Activated T-cell treated with anti-CD3 and anti-CD28 coated beads, Interleukin-2, amount 50 U/mL, for 1 hour (primary cell): ENCODE measurements at places on chromosomes 3 and 15.

DNA sequence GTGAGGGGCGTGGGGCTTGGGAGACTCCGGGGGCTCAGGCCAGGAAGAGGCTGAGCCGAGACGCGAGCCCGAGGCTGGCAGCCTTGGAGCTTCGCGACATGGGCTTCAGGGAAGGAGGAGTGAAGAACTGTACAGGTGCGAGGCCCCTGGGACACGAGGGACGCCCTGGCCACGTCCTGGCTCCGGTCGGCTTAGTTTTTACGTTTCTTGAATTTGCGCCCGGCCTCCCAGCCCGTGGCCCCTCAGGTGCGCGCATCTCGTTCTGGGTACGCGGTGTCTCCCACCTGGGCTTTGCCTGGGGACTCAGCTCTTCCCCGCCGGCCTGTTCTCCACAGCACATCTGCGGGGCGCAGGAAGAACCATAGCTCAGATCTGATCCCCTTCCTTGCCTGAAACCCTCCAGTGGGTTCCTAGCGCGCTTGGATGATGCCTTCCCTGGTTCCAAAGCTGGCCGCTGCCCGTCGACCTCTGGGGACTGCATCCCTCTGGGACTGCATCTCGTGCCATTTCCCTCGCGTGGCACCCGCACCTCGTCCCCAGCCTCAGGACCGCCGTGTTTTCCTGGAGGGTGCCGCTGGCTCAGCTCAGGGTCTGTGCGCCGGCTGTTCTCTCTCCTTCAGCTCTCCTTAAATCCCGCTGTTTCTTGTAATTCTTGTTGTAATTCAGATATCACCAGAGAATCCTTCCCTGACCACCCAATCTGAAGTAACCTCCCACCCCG, 614 bp downstream of the CHCHD6 start:
- DNase-seq: no peak

DNA sequence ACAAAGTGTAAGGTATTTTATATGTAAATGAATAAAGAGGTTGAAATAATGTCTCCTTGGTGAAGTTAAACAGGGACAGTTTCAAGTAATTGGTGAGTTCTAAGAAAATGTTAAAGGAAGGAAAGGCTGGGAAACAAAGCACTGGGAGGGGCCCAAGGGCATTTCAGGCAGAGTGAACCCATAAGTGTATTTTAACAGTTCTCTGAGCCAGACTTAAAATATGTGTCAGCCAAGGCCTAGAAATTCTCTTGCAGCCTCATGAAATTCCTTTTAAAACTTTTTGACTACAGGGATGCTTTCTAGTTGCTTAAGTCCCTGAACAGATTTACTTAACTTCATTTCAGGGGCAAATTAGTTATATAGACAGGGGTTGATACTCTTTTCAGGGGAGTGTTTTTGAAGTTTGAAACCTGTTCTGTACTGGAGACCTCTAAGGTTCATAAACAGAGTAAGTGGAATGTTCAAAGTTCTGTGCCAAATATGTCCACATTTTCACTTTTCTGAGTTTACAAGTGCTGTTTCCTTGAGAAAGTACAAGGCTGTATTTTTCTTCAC, 77.6 kb downstream of the GALK2 start:
- DNase-seq: no peak

DNA sequence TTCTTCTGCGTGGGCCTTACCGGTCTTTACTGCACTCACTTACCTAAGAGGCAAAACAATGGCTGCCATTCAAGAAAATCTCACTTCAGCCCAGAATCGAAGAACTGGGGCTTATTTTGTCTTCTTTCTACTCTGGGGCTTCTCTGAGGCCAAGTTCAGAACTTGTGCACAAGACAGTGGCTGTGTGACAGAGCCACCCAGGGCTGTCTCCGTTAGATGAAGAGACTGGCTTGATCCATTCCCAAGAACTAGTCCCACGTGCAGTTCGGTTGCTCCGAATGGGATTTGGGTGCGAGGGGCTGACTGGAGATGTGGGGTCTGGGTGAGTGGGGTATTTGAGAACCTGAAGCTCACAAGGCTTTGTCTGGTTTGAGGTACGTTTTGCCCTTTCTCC, 795 bp upstream of the TCF12 start:
- no peak for DNase-seq

GRCh38 chr3:186806089-186807055, at the start of gene RFC4:
Gene RFC4, minus strand, starts transcription at chr3:186806482. Its CDS starts 1,769 bp downstream, at chr3:186804713.
- DNase-seq: peak; percentile 87

DNA sequence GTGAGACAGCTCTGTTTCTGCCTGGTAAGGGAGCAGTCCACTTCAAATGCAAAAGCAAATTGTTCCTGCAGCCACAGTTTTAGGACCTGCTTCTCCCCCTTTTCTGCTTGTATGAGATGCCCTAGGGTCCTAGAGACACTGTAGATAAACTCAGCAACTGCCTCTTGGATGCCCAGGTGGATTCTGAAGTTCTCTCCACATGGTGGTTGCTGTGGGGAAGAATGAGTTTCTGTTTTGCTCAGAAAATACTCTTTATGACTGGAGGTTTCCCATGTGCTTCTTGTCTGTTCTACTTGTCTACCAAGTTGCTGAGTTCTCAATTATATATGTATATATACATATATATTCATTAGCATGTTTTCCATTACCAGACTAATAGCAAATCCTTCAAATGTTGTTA, 5.6 kb upstream of the ZNF80 start:
- DNase-seq: no peak

- DNase-seq: no peak
Observed at GRCh38 chr15:89379818-89380217, 45.2 kb upstream of the POLG start.

DNA sequence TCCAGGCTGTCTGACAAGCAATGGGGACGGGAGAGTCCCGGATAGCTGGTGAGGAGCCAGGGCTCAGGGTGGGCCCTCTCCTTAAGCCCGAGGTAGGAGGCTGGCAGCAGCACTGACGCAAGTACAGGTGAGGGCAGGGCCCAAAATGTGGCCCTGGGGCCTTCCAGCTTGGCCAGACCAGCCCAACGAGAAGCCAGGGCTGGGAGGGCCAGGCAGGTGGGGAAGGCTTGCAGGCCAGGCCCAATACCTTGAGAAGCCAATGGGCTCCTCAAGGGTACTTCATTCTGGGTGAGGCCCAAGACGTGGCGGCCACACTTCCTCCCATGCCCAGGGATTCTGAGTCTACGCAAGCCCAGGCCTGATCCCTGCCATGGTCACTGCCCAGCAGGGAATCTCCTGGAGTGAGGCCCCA, 37.2 kb downstream of the AMOTL2 start:
- no peak for DNase-seq

DNA sequence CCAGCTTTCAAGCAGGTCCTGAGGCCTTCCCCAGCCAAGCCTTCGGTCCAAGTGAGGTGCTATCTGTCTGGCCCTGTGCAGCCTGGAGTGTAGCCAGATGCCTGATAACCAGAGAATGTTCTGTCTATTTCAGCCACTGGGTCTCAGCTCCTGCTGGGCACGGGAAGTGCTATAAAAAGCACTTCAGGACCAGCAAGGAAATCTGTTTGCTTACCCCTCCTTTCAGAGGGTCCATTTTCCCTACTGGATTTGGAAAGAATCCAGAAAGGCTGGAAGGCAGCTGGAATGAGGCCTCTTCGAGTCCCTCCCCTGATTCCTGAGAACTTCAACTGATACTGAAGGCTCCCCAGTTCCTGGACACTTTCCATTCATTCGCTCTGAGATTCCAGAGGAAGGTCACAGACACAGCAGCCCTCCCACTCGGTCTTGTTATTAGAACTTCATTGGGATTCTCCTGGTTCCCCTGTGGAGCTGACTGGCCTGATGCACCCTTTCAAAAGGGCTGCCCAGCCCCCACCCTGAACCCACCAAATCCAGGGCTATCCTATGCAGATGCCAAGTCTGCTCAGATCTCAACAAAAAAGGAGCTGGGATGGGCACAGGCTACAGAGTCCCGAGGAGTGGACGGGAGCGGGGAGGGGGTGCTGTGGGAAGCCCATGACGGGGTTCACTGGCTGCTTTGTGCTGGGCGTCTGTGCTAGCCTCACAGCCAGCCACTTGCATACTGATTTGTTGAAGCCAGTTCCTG, 70.4 kb downstream of the UMPS start:
- no peak for DNase-seq

DNA sequence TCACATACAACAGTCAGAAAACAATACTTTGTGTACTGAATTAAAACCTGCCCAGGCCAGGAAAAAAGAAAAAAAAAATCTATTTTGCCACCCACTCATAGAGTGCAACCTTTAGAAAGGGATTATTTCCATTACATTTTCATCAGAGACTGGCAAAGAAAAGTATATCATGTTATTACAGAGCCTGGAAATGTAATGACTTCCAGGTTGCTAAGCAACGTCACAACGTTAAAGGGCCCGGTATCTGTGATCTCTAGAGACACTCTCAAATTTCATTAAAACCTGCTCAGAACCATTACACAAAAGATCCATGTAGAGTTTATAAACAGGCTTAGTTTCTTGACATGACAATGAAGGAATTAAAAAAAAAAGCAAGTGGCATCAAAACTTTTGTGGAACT, 170.5 kb downstream of the CTNNB1 start:
- DNase-seq: no peak

DNA sequence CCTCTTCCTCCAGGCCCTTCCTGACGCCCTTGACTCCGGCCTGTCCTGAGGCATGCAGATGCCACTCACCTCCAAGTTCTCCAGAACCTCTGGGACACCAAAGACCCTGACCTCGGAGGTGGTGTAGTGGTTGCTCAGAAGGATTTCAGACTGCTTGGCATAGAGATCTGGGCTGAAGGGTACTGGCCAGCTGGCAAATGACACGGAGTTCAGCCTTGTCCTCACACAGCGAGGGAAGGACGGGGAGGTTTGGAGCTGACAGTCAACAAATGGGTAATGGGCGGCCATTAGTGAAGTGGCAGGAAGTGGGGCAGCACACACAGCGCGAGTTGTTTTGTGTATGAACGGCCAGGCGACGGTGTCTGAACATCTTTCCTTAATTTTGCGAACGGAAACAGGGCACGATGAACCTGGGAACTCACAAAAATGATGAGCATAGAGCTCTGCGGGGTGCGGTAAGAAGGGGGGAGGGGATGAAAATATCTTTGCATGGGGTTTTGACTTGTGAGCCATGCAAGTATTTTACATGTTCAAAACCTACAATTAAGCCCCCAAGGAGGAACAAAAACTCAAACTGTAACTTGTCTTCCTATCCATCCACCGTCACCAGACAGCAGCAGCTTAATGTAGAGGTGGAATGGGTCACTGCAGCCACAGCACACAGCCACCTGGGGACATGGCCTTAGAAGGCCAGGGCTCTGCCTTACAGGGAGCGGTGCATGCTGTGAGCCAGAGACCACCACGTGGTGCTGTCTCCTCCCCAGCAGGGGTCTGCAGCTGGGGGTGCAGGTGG, 43.6 kb upstream of the RPL32 start:
- DNase-seq: no peak

GRCh38 chr15:76336254-76337058, at the start of gene ISL2:
Gene ISL2, plus strand, starts transcription at chr15:76336773. Its CDS starts 111 bp downstream, at chr15:76336884.
- DNase-seq: peak; percentile 45

- no peak for DNase-seq
Observed at GRCh38 chr3:177789500-177789899, 592.2 kb upstream of the TBL1XR1 start.

DNA sequence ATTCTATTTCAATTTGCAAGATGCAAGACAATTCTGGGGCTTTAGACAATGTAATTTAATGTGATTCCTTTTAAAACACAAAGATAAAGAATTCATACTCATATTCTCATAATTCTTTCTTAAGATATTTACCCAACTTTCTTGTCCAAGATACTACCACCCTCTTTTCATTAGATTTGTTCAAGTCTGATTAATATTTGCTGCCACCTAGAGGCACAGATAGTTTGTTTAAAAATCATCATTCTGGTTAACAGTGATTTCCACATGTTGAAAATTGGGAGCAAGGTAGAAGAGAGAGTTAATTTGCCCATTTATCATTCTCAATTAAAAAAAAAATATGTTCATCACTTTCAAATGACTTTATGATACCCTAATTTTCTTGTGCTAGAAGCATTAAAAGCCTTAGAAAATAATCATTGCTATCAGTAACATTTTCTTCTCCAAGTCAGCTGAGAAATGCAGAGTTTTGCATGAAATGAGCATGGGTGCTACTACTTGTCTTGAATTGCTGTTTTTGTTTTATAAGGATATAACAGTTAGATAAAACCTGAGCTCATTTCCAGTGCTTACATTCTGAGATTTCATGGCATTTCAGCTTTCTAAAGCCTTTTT, 11.6 kb downstream of the TAMM41 start:
- no peak for DNase-seq

DNA sequence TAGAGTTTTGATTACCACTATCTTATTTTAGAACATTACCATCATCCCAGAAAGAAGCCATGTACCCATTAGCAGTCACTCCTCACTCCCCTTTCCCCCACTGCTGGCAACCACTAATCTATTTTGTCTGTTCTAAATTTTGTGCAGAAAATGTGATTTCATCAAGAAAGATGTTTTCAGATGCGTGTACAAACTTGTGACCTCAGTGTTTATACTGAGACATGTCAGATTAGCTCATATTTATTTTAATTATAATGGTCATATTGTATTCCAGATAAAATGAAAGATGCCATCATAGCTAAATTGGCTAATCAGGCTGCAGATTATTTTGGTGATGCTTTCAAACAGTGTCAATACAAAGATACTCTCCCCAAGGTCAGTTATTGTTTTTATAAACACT, 27.8 kb downstream of the PDCD6IP start:
- DNase-seq: no peak

GRCh38 chr15:57758560-57758959, 52.0 kb downstream of the POLR2M start:
- no peak for DNase-seq

- DNase-seq: no peak
Observed at GRCh38 chr15:47439146-47440111, 277.9 kb upstream of the SEMA6D start.

DNA sequence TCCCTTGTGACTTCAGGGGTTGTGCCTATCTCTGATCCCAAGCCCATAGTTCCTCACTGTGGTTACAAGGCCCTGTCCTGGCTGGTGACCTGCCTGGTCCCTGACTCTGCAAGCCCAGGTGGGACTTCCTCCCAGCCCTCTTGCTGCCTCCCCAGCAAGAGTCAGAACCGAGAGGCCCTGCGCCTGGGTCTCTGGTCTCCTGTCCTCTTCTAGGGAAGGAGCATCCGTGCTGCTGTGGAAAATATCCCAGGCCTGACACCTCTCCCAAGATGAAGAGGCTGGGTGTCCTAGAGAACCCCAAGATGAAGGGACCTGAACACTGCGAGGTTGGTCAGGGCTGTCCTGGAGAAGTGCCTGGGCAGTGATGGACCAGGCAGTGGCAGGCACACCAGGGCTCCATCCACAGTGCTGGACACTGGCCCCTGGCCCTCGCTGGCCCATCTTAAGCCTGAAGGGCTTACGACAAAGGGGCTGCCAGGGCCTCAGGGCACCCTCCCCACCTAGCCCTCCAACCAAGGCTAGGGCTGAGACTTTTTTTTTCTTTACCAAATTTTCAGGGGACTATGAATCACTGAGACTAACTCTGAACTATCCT, 32.7 kb downstream of the PTH1R start:
- no peak for DNase-seq

GRCh38 chr3:87186608-87187159, 40.4 kb upstream of the CHMP2B start:
- DNase-seq: no peak

DNA sequence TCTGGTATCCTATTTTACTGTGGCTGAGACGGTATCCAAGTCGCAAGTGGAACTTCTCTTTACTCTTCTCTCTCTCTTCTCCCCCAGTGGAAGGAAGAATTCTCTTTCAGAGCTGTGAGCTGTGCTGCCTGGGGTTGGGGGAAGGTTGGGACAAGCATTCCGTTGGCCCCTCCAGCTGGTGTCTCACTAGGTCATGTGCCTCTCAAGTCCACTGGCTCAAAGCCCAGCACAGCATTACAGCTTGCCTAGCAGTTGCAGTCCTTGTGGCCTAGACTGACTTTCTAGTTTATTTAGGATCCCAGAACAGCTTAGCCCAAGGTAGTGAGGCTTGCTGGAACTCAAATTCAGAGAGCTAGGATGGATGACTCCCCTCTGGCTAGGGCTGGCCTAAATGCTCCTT, 76.1 kb upstream of the SPATA16 start:
- no peak for DNase-seq
